ENCODE measurements at places on chromosomes 7 and 10.
A peak's percentile ranks its signal among the peaks of the same experiment; 100 is the strongest.

GRCh38 chr10:28728366-28728765 is 51.0 kb downstream of the BAMBI start:
- DNase-seq = no peak

DNA sequence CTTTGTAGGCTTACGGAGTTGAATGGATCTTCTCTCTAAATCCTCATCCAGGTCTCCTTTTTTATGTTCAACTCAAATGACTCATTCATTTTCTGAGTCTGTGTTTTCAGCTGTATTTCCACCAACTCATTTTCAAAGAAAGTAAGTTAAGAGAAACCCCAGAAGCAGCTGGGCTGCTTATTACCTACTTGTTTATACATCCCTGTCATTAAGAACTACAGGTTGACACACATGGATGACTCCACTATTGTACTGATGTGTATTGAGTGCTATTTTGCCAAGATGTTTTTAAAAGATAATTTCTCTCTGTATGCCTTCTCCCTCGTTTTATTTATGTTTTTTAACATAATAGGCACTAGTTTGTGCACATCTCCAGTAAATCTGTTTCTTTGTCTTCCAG is 41.9 kb downstream of the DGKI start:
- DNase-seq = no peak

DNA sequence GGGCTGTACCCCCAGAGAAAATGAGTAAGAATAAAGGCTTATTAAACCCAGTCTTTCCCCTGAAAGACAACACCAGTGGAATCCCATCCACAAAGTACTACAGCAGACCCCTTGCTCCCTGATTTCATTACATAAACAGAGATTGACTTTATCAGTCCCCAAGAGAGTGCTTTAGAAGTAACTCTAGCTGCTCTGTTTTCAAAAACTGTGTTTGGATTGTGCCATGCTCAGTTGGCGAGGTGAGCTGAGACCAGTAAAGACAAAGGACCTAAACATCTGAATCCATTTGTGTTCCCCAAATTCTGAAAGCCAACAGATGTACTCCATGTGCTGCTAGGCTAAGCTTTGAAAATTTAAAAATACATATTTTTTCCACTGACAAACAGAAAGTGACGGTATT is 127.0 kb downstream of the ATE1 start:
- DNase-seq = no peak

- DNase-seq = no peak
These were observed 40.3 kb upstream of the GNAT3 start for GRCh38 chr7:80552031-80552694.

DNA sequence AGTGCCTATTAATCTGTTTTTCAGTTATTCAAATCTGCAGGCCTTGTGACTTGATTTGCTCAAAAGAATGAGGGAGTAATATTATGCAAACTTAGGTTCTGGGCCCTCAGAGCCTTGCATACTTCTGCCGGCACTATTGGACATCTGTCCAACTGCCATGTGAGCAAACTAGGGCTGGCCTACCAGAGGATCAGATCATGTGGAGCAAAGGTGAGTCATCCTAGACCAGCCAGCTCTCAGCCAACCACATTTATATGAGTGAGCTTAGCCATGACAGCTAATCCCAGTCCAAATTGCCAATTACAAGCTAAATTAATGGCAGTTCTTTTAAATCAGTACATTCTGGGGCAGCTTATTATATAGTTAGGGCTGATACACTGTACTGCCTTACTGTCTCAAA is 69.6 kb downstream of the SDHAF3 start:
- peak; percentile 36 for DNase-seq

DNA sequence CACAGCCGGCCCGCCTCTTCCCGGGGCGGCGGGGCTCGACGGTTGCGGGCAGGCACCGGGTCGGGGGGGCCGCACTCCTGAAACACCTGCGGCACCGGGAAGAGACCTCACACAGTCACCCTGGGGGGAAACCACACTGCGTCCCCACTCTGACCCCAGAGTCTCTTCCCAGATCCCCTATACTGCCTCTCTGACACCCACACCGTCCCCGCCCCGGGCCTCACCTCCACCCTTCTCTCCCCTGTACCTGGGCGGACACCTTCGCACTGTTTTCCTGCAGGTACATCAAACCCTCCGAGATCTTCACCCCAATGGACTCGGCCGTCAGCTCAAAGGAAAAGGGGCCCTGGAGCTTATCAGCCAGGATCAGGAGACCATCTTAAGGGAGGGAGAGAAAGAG is 3.4 kb upstream of the GAL3ST4 start:
- DNase-seq = no peak

GRCh38 chr7:47042669-47043068 is 539.2 kb downstream of the TNS3 start:
- no peak for DNase-seq

GRCh38 chr10:125816548-125816947 is 6.5 kb downstream of the UROS start:
- no peak for DNase-seq

GRCh38 chr10:51606825-51607462 is 92.5 kb downstream of the CSTF2T start:
- DNase-seq = no peak

DNA sequence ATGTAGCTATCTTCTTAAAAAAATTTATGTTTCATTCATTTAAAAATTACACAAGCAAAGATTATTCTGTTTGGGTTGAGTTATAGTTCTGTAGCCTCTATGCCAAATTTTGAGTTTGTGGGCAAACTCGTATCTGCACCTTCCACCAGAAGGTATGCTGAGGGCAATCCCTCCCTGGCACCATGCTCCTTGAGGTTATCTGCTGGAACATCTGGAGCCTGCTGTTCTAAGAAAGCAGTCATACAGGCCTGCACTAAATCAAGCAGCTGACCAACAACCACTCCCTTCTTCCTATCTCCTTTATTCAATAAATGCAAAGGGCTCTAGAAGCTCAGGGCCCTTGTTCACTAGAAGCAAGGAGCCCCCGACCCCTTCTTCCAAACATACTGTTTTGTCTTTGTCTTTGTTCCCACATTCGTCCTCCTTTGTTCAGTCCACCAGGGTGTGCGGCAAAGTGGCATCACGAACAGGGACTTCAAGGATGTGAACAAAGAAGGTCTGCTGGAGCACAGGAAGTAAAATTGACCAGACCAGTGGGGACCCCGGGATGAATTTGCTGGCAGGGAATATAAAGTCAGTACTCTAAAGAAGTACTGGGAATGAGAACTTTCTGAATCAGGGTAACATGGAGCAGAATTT is 36.4 kb downstream of the OR13A1 start:
- DNase-seq = no peak

- DNase-seq = no peak
These were observed 20.0 kb upstream of the CREB3L2 start for GRCh38 chr7:138021889-138022288.

- peak; percentile 43 for DNase-seq
These were observed 10.2 kb upstream of the CH25H start for GRCh38 chr10:89217057-89217990.

DNA sequence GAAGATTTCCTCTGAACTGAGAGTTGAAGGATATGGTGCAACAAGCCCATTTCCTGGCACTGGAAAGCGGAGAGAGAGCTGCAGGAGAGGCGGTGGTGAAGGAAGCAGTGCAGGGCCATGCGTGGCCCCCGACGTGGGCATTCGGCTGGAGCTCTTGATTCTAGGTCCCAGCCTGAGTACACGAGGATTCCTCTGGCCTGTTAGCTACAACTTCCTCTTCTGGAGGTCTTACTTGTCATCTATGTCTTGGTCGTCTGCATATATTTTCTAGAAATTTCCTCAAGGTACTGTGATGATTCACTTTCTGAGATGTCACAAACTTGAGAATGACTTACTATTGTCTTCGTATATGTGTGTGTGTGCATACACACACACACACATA is 59.2 kb upstream of the JAZF1 start:
- no peak for DNase-seq

DNA sequence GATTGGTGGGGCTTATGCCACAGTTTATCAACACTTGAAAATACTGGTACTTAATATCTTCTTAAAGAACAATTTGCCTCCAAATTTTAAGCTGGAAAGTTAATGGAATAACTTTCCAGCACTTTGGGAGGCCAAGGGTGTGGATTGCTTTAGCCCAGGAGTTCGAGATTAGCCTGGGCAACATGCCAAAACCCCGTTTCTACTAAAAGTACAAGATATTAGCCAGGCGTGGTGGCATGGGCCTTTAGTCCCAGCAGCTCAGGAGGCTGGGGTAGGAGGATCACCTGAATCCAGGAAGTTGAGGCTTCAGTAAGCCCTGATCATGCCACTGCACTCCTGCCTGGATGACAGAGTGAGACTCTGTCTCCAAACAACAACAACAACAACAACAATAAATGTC is 56.0 kb downstream of the PRF1 start:
- DNase-seq = no peak

- DNase-seq = no peak
These were observed 489.8 kb upstream of the ZMIZ1 start for GRCh38 chr10:78578929-78579328.

DNA sequence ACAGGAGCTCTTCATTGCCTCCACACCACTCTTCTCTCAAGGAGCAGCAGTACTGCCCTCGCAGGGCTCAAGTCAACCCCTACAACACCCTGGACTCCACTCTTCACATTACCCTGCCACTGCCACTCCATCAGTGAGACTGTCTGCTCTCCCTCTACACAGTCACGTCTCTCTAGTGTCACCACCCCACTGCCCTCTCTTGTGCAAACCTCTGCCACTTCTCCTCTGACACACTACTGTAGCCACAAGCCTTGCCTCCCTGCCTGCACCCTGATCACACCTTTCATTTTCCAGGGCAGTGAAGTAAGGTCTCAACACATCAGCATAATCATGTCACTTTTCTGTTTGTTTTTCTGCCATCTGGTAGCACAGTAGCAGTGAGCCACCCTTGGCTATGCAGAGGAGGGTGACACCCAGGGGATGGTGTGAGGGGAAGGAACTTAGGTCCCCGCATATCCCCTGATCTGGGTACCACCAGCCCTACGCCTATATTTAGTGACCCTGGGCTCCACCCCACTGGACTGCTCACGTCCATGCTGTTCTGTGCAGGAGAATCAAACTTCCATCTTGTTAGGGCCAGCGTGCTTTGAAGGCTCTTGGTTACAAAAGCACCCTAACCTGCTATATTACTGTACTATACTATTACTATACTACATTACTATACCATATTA is 1.6 kb downstream of the C10orf143 start:
- no peak for DNase-seq

GRCh38 chr10:44809647-44810046 is 101.5 kb upstream of the TMEM72 start:
- no peak for DNase-seq

DNA sequence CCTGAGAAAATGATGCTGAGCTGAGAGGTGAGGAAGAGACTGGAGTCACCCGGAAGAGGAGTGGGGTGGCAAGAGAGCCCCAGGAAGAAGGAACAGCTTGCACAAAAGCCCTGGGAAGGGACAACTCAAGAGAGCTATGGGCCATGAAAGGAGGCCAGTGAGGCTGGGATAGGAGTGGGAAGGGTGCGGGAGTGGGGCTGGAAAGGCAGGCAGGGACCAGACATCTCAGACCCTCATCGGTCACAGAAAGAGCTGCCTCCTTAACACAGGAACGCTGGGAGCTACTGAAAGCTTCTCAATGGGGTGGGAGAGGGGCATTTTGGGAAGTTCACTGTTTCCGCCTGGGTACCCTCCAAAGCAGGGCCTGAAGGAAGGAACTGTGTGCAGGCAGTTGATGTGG is 122.0 kb upstream of the UNC5B start:
- DNase-seq = no peak

DNA sequence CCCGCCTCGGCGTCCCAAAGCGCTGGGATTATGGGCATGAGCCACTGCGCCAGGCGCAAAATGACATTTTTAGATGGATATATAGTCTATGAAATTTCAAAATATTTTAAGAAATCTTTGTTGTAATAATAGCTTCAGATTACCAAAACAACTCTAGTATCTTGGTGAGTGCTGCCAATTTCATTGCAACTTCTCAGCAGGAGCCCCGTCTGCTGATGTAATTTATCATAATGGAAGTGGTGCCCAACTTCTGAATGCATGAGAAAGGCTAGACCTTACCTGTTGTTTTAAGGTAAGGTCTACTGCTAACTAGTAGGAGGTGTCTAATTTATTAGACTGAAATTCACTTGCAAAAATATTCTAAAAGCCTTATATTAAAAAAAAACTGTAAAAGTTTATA is 20.0 kb downstream of the PDSS1 start:
- DNase-seq = no peak

- no peak for DNase-seq
These were observed 73.6 kb downstream of the CCDC3 start for GRCh38 chr10:12927896-12928295.

- no peak for DNase-seq
These were observed 12.3 kb upstream of the RBP3 start for GRCh38 chr10:47335906-47336305.

DNA sequence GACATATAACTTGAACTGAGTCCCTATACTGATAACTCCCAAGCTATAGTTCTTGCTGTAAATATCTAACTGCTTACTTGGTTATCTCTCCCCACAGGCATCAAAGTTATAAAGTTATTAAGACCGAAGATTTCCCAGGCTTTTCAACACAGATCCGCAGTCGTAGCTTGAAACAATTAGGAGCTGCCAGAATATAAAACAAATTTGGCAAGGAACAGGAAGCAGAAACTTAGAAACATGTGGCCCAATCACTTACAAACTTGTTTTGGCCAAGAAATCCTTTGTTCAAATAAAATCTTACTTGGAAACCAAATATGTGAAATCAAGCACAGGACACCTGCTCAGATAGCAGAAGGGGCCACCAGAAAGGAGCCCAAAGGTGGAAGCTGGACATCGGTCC is 9.0 kb downstream of the SLC16A12 start:
- DNase-seq = no peak

DNA sequence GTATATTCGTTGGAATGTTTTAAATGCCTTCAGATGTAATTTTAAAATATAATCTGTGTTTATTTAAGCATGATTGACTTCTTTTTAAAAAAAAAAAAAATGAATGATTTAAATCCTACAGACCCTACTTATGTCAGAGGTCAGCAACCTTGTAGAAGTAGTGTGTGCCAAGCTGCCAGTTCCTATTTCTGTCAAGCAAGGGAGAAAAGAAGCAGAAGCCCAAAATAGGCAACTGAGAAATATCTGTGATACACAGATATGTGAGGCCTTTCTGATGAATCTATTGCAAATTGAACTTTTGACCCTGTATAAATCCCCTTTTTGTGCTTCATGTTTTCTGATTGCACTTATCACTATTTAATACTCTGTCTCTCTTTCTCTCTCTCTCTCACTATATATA is 199.5 kb downstream of the LRRN3 start:
- no peak for DNase-seq

- DNase-seq = no peak
These were observed 14.7 kb downstream of the MMRN2 start for GRCh38 chr10:86942441-86943315.

GRCh38 chr7:74452748-74453321 is 871 bp upstream of the GTF2IRD1 start:
- DNase-seq = peak; percentile 56

DNA sequence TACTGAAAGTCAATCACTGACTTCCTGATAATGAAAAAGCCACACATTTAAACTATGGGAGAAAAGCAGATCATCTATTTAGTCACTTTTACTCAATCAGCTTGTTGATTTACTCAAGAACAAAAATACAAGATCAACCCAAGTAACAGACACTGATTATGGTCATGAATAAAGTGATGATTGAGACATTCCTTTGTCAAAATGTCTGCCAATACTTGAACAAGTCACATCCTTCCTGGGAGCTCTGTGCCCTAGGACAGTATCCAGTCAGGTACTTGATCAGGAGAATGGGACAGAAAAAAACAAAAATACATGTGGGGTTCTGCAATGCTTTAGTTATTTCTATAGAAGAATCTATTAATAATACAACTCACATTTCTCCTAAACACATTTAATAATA is 150.0 kb upstream of the NEBL start:
- DNase-seq = no peak

- DNase-seq = no peak
These were observed 2.8 kb downstream of the TMEM120A start for GRCh38 chr7:75991531-75992082.
